ENCODE measurements at places on chromosomes 11 and 22.

DNA sequence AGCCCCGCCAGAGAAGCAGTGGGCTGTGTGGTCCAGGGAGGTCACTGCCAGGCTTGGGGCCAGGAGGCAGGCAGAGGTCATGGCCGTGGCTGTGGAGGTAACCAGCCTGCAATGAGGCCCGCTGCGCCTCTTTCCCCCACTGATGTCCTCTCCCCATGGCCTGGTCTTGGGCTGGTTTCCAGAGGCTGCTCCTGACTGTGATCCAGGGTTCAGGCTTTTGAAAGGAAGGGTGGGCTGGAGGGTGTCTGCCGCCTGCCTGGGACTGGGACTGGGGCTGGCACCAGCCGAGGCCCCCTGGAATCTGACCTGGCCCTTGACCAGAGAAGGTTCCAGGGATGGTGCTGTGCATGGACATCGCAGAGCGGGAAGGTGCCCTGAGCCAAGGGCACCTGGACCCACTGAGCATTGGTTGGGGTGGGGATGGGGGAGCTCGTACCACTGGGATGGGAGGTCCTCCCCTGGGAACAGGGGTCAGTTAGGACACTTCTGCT lies 59.6 kb upstream of the THY1 start:
- DNase-seq: peak; percentile 7

DNA sequence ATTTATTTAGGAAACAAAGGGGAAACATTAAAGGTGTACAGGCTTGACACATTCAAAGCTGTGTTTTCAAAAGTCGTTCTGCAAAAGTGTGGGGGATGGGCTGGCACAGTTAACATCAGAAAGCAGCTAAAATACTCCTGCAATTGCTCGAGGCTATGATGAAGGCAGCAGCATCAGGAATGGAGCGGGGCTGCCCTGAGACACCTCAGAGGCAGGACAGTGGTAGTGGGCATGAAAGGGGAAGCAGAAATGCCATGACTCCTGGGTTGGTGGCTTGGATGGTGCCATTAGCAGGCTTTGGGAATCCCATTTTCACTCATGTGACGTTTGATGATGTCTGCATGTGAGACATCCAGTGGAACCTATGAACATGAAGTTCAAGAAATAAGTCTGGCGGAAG lies 646 bp downstream of the NCAPD3 start:
- no peak for DNase-seq

DNA sequence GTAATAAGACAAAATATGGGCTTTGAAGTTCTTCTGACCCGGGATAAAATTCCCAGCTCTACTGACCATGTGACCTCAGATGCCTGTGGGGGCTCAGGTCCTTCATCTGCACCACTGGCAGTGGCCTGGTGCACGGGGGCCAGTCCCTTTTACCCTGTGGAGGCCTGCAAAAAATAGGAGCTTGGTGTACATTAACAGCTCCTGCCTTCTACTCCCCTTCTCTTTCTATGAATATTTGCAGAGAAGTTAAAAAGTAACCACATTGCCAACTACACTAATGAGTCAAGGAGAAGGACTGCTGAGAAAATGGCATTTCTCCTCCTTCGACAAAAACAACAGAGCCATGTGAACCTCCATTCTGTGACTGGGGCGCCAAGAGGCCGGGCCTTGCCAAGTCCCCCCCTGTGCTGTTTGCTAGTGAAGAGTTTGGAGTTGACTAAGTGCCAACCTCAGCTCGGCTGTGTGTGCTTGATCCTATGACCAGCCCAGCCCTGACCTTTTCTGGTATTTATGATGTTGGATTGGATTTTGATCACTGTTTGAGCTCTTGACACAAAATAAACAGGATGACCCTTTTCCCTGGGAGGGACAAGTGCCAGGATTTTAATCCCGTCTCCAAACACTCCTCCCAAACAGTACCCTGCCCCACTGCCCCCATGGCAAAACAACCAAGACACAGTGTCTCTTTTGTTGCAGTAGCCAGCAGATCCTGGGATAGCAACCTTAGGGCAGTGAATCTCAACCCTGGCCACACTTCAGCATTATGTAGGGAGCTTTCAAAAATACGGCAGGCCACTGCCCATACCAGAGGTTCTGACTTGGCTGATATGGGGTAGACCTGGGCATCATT lies 380.1 kb downstream of the LARGE1 start:
- no peak for DNase-seq

- peak; percentile 50 for DNase-seq
Measured at GRCh38 chr22:25062386-25063085, 110.0 kb downstream of the KIAA1671 start.

DNA sequence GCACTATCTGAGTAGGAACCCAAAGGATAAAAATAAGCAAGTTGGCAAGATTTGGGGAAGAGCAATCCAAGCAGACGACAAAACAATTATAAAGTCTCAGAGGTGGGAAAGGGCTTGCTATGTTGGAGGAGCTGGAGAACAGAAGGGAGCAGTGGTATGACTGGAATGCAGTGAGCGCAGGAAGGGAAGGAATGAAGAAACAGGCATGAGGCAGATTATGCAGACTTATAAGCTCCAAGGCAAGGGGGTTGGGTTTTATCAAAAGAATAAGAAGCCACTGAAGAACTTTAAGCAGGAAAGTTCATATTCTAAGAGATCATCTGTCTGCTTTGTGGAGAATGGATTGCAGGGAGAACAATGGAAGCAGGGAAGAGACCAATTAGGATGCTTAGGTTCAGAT lies 31.7 kb downstream of the PGM2L1 start:
- no peak for DNase-seq

- no peak for DNase-seq
Measured at GRCh38 chr11:69377029-69377952, 83.3 kb downstream of the MYEOV start.

DNA sequence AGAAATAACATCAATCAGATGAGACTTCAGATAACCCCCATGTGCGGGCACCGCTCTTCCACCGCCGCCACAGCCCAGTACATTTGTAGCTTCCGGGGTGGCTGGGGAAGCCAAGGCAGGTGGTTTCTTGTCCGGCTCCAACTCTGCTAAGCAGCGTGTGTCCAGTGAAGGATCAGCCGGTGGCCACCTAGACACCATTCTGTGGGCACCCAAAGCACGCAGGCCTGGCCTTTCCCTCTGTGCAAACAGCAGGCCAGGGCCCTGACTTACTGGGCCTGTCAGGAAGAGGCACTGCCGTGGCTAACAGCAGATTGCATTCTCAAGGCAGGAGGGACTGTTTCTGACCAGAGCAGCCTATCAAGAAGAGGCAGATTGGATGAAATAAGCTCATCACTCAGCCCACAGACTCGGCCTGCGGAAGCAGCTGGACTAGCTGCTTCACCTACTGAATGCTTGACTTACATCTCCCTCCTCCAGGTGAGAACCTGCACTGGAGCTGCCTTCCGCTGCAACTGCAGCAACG lies 74.8 kb downstream of the ETS1 start:
- DNase-seq: peak; percentile 66

GRCh38 chr11:55707029-55707428 lies 45.0 kb downstream of the OR4C6 start:
- no peak for DNase-seq

DNA sequence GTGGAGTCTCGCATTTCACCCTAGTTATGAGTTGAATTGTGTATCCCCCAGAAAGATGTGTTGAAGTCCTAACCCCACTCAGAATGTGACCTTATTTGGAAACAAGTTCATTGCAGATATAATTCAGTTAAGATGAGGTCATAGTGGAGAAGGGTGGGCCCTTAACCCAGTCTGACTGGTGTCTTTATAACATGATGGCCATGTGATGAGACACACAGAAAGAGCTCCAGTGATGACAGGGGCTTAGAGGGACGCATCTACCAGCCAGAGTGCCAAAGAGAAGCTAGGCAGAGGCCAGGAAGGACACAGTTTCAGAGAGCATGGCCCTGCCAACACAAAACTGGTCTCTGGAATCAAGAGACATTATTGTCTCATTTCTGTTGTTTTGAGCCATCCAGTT lies 50.3 kb downstream of the LARGE1 start:
- no peak for DNase-seq

GRCh38 chr22:46113110-46113909 lies 37.0 kb upstream of the PPARA start:
- DNase-seq: no peak

- no peak for DNase-seq
Measured at GRCh38 chr11:118633979-118634378, 26.6 kb downstream of the PHLDB1 start.

- DNase-seq: no peak
Measured at GRCh38 chr22:19748991-19749664, 11.4 kb upstream of the TBX1 start.

DNA sequence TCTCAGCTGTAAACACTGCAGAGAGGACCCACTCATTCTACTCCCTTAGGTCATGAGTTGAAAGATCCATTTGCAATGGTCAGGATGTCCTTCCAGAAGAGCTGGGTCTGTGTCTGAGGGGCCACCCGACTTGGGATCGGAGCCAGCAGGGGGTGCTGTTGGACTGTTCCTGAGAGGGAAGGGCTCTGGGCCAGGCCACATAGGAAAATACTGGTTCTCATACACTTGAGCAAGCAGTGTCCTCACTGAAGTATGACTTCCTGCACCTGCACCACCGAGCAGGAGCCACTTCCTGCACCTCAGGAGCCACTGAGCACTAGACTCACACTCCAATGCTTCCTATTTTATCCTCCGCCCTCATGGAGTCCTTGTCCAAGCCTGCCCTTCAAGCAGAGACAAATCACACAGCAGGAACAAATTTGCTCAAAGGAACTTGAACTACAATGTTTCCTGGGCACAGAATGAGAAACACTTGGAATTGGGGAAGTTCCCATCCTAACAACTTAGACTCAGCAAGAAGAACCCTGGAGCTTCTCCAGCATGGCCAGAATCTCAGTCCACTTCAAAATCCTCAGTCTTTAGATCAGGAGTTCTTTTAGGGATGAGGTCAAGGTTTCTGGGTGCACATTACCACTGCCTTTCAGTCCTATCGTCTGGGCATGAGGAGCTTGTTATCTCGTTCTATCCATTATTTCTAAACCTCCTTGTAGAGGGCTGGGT lies 36.6 kb upstream of the VPREB1 start:
- peak; percentile 79 for DNase-seq

DNA sequence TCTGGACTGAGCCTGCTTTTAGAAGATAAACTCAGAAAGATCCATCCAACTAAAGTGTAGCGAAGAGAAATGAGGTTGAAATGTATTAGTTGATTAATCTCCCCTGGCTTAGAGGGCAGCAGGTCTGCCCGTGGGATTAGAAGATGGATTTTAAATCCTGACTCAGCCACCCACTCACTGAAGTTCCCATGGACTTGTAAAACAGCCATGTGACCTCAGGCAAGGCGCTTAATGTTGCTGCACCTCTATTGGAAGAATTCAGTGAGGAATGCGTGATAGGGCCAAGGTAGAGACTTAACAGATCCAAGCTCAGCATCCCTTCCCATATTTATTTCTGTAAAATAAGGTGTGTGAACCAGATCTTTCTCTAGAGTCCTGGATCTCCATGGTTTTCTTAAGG lies 45.1 kb upstream of the ELF5 start:
- no peak for DNase-seq

GRCh38 chr11:105609341-105609781 lies 512 bp upstream of the GRIA4 start:
- no peak for DNase-seq

- no peak for DNase-seq
Measured at GRCh38 chr11:120284272-120284671, 40.8 kb upstream of the TLCD5 start.

GRCh38 chr11:128624269-128625175 lies 37.2 kb upstream of the ETS1 start:
- peak; percentile 81 for DNase-seq

- DNase-seq: no peak
Measured at GRCh38 chr22:47245786-47246185, 483.3 kb downstream of the TBC1D22A start.

DNA sequence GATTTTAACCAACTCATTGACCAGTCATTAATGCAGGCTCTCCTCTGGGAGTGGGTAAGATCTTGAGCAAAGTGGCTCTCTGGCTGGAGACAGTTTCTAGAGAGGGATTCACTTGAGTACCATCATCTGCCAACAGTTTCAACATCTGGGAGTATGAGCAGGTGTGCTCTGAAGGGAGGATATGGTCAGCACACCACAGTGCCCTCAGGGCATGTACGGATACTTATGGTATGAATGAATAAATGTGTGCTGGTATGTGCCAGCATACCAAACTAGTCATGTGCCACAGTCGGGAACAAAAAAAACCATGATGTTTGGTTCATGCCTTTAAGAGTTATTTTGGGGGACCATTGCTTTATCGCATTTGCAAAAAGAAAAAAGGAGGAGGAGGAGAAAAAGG lies 1197.5 kb upstream of the TENM4 start:
- DNase-seq: no peak

GRCh38 chr11:32581556-32581955 lies 2.1 kb upstream of the EIF3M start:
- no peak for DNase-seq

GRCh38 chr11:60860943-60861342 lies 5.2 kb upstream of the PTGDR2 start:
- no peak for DNase-seq

GRCh38 chr11:44623341-44623730 lies 57.9 kb downstream of the CD82 start:
- peak; percentile 12 for DNase-seq
